ENCODE measurements at places on chromosomes 3 and 15. TPM values are rescaled to one million over a fixed set of nuclear protein-coding genes. Genes with fewer than 3 reads are reported as not detected.

- no peak for DNase-seq
Measured at GRCh38 chr15:55179141-55179540, 17.6 kb downstream of the RSL24D1 start.

Gene SLC51B
- not detected for total RNA-seq

DNA sequence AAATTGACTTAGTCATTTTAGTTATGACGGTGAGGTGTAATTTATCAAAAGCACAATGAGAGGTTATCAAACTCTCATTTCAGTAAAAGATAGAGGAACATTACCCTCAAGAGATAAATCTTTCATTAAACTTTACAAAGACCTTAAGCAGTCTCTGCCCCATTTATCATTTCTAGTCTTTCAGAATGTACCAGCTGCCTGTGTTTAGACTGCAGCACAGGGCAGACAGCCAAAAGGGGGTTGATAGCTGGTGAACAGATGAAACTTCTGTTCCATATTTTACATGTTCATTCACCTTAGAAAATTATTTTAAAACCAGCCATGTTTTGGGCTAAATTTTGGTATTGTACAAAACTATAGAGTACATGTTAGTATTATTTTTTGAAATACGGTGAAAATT lies 514.6 kb upstream of the CNTN3 start:
- no peak for DNase-seq

DNA sequence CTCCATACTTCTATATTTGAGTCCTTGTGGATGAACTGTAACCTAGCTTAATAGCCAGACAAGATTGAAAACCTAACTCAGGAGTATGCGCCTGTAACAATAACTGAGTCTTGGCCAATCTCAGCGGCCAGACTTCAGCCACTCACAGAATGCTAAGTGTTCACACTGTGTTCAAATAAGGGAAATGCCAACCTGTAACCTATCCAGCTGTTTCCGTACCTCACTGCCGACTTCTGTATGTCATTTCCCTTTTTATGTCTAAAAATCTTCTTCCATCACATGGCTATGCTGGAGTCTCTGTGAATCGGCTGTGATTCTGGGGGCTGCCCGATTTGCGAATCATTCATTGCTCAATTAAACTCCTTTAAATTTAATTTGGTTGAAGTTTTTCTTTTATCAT lies 169.2 kb downstream of the NFKBIZ start:
- no peak for DNase-seq

GRCh38 chr3:16813336-16813735 lies 71.4 kb upstream of the PLCL2 start:
- DNase-seq, result no peak
